ENCODE measurements at places on chromosomes 3 and 15.

- DNase-seq: no peak
Observed at GRCh38 chr15:83436513-83437158, 10.5 kb upstream of the SH3GL3 start.

- no peak for DNase-seq
Observed at GRCh38 chr3:197881270-197881969, 68.6 kb upstream of the RPL35A start.

GRCh38 chr15:87478687-87479072 is 777.9 kb downstream of the NTRK3 start:
- DNase-seq: no peak

- DNase-seq: no peak
Observed at GRCh38 chr3:129602730-129603560, 3.5 kb downstream of the PLXND1 start.

DNA sequence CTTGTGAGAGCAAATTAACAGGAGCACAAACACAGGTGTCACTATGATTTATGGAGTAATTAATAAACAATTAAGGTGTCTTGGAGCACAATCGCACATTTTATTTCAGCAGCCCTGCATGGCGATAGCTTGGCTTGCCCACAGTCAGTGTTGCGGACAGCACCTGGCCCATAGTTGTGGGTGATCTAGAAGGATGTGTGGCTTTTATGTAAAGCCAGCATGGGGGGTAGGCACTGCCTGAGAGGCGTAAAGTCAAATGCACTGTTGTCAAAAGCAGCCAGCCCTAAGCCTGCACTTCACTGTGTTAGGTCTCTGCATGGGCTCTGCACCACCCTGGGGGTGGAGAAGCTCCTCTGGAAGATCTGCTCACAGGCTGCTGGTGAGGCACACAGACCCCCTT is 177.4 kb upstream of the PPP2R3A start:
- DNase-seq: no peak

DNA sequence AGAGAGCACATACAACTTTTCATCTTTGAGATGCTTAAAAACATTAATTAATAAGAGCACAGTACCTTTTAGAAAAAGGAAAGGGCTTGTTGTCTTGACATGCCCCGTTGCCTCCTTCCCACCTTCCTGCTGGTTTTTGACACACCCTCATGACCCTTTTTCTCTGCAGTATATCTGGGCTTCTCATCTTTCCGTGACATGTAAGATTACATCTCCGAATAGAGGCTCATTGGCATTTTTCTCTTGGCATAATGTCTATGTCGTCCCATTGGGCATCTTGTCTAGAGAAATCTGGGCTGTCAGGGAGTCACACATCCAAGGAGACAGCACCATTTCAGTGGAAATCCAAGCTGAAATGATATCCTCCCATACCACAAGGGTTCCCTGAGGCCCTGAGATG is 64.1 kb downstream of the LRTM1 start:
- DNase-seq: no peak

DNA sequence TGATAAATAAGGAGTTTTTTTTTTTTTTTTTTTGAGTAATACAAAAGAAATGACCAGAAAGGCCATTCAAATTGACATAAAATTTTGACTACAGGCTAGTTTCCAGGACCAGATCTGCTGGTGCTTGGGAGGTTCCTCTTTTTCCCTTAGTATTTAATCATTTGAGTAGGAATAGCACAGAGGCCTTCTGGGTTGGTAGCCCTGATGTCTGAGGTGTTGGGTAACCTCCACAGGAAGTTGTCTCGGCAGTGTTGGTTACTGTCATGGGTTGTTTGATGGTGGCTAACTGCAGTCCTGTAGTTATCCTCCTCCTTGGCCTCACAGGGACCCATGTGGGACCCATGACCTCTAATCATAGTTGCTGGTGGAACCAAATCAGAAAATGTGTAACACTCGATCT is 91.1 kb downstream of the USP13 start:
- DNase-seq: no peak

DNA sequence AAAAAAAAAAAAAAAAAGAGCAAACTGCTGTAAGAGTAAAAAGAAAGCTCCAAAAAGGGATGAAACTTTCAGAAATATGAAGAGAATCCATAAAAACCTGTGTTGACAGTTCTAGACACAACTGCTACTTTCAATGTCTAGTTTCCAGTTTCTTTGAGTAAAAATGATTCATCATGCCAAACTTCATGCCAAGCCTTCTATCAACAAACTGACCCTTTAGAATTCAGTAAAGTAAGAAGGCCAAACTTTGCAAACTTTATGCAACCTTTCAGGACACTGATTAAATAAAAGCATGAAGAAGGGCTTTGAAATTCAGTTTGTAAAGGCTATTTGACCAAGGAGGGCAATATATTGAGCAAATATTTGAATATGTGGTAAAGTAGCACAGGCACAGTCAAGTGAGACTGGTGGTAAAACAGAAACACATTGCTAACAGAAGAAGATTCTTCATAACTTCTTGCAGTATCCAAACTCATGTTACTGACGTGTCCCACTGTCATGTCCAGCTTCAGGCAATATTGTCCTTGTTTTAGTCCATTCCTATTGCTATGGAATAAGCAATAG is 56.3 kb upstream of the CFAP20DC start:
- no peak for DNase-seq

DNA sequence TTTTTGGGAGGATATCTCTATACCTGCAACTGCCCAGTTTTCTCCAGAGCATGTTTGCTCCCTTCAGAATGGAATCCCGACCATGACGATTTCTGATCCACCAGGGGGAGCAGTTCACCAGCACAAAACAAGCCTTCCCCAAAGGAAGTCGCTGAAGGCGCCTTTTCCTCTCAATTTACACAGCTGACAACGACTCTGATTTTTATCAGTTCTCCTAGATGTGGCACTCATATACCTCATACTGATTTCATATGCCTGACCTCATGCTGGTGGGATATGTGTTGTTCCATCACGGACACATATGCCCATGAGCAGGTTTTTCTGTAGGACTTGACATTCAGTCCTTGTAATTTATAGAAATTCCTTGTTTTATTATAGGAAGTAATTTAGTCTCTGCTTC is 1028.2 kb downstream of the MCTP2 start:
- DNase-seq: peak; percentile 45

- no peak for DNase-seq
Observed at GRCh38 chr15:60830479-60830878, 351.5 kb upstream of the ICE2 start.

DNA sequence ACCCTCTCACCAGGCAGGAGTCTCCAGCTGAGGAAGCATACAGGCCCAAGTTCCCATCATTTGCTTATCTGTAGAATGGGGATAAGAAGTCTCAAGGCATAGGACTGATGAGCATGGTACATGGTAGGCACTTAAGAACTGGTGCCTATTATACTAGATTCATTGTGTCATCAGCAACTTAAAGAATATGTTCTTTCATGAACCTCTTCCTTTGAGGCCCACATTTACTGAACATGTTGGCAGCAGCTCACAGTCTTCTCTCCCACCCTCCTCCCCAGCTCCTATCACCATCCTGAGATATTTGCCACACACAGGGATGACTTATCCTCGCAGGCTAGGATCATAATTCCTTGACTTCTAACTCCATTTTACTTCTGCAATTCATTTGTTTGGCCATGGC is 142.5 kb downstream of the PDE8A start:
- no peak for DNase-seq

- DNase-seq: no peak
Observed at GRCh38 chr3:177906126-177906511, 630.1 kb upstream of the KCNMB2 start.

GRCh38 chr15:32123473-32123872 is 93.2 kb downstream of the CHRNA7 start:
- no peak for DNase-seq

- no peak for DNase-seq
Observed at GRCh38 chr15:71601038-71601834, 209.1 kb upstream of the NR2E3 start.

GRCh38 chr3:129619726-129620162 is 13.3 kb upstream of the PLXND1 start:
- no peak for DNase-seq
